ENCODE measurements at places on chromosomes 11 and 22. TPM values are rescaled to one million over a fixed set of nuclear protein-coding genes. Genes with fewer than 3 reads are reported as not detected.

DNA sequence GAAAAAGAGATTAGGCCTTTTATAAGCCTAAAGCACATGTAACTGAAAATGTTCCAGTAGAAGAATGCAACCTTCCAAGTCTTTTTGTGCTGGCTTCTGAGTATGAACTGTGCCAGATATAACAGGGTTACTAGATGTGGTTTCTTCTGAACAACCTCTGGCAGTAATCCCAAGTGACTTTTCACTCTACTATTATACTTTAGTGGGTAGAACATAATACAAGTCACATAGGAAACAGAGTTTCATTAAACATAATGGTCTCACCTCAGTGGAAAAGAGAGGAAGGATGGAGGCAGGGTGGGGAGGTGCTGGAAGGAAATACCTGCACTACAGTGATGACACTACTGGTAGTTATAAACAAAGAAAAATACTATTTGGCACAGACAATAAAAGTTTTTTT is 81.3 kb downstream of the PHF21A start:
- H3K36me3 ChIP-seq, result no peaks in the 10 kb centered on the region
- no peak overlapping the region for H3K27ac ChIP-seq
- no peak for DNase-seq

DNA sequence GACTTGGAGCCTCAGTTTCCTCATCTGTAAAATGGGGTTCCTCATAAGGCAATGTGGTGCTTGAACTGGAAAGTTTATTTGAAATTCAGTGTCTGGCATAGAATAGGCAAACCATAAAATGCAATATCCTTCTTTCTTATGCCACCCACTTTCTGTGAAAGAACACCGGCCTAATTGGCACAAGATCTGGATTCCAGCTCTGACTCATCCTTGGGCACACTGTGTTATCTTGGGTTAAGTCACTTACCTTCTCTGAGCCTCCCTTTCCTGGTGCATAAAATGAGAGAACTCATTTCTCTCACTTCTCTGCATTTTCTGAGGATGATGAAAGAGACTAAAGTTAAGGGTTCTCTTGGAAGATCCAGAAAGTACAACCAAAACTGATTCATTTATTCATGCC is 5.1 kb downstream of the INSC start:
- no peak overlapping the region for H3K27ac ChIP-seq
- no peak for DNase-seq
- peaks cover 37% of the 10 kb centered on the region for H3K27me3 ChIP-seq
- H3K4me3 ChIP-seq, result no peak overlapping the region
- peaks cover 29% of the 10 kb centered on the region for H3K4me1 ChIP-seq
- no peaks in the 10 kb centered on the region for H3K36me3 ChIP-seq

GRCh38 chr11:124839128-124839971 is 25.9 kb upstream of the ROBO3 start:
- peaks cover 17% of the 10 kb centered on the region for H3K4me1 ChIP-seq
- no peak overlapping the region for H3K4me3 ChIP-seq
- peaks cover 72% of the 10 kb centered on the region for H3K27me3 ChIP-seq
- no peak for DNase-seq
- no peak overlapping the region for H3K27ac ChIP-seq

- no peaks in the 10 kb centered on the region for H3K4me1 ChIP-seq
- H3K27me3 ChIP-seq, result no peaks in the 10 kb centered on the region
- H3K36me3 ChIP-seq, result no peaks in the 10 kb centered on the region
- H3K4me3 ChIP-seq, result no peak overlapping the region
Observed at GRCh38 chr11:88739524-88739923, 326.3 kb downstream of the GRM5 start.

- no peak for DNase-seq
- H3K27ac ChIP-seq, result no peak overlapping the region
- no peaks in the 10 kb centered on the region for H3K4me1 ChIP-seq
Observed at GRCh38 chr11:70643642-70644041, 245.3 kb downstream of the CTTN start.

DNA sequence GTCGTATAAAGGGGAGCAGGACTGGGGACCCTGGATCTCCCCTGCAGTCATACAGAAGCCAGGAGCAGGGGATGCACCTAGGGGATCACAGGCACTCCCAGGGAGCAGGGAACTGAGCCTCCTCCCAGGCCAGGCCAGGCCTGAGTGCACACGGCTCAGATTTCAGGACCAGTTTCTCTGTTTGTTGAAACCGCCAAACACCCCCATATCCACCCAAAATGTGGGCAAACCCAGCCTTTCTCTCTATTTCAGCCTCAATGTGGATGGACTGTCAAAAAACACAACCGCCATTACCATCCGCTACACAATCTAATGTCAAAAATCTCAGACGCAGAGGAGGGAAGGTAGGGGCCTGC is 17.5 kb downstream of the MN1 start:
- H3K27me3 ChIP-seq, result peaks cover 7% of the 10 kb centered on the region
- H3K4me3 ChIP-seq, result no peak overlapping the region

DNA sequence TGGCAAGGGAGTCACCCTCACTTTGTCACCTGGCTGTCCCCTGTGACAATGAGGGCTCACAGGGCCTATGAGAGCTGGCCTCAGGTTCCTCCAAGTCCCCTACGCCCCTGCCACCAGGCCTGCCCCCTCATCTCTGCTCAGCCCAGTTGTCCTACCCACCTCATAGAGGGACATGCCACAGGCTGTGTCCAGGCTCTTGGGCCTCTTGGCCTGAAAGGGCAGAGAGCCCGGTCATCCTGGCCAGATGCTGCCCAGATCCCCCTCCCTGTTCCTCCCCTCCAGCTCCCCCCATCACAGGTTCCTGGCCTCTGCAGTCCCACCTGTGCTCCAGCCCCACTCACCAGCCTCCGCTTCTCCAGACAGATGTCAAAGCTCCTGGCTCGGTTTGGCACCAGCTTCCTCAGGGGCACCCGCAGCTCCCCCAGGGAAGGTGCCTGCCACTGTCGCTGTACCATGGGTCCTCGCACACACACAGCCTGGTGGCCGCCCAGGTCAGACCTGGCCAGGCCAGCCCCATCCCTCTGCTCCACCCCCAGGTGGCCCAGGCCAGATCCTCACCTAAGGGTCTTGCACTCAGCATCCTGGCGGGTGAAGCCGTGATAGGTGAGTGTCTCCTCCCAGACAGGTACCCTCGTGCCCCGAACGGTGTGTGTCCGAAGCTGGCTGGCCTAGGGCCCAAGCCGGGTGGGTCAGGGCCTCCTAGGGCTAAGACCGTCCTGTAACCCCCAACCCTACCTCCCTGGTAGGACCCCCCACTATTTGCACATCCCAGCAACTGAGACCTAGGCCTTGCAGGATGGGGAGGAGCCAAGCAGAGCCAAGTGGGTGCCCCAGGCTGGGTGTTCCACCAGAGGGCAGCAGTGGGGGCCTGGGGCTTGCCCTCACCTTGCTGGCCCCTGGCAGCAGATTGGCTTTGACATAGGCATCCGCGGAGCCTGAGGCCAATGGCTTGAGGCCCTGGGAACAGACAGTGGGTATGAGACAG is 8.3 kb downstream of the NDUFV1 start:
- peak overlapping the region; percentile 99 for H3K27ac ChIP-seq
- peaks cover 36% of the 10 kb centered on the region for H3K4me1 ChIP-seq
- H3K36me3 ChIP-seq, result peaks cover 15% of the 10 kb centered on the region
- peak overlapping the region; percentile 71 for H3K4me3 ChIP-seq

DNA sequence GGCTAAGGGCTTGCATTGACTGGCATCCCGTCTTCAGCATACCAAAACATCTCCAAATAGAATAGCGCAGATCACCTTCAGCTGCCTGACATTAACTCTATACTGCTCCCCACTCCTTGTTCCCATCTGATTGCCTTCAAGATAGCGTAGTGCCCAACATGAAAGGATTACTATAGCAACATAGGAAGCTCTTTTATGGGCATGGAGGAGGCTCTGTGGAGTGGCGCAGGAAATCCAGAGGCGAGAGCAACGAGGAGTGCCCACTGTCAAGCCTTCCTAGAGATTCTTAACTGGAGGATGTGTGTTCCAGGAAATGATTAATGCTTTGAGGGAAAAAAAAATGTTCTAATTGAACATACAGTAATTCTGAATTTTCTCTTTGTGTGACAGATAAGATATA is 213.3 kb downstream of the CADM1 start:
- no peak for DNase-seq
- no peak overlapping the region for H3K27ac ChIP-seq
- no peaks in the 10 kb centered on the region for H3K4me1 ChIP-seq
- H3K27me3 ChIP-seq, result peaks cover 1% of the 10 kb centered on the region

DNA sequence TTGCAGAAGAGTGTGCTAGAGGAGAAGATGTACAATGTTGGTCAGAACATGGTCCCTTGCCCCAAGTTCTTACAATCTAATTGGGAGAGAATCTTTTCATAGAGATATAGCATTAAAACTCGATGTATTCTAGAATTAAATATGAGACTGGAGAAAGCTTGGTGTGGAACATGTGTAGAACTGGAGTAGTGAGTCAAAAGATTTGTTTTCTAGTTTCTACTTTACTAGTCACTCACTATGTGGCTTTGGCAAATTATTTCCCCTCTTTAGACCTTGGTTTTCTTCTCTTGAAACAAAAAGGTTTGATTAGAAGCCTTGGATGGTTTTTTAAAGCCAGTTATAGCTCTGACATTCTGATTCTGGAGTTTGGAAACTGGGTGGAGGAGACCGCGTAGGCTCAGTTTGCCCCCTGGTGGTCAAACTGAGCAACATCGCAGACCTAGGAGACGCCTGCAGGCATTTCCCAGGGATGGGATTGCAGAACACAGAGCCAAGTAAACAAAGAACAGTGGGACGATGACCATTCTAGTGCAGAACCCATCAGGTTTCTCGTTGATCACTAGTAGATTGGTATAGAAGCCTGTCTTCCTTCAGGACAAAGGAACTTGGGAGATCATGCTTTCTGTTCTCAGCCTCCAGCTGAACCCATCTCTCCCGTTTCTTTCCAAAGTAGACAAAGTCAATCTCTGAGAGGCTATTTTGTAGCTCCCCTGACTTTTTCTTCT is 8.5 kb upstream of the CHRDL2 start:
- H3K4me3 ChIP-seq, result no peak overlapping the region
- peaks cover 15% of the 10 kb centered on the region for H3K27me3 ChIP-seq
- peak; percentile 52 for DNase-seq
- H3K27ac ChIP-seq, result no peak overlapping the region
- H3K4me1 ChIP-seq, result no peaks in the 10 kb centered on the region
- H3K36me3 ChIP-seq, result no peaks in the 10 kb centered on the region

DNA sequence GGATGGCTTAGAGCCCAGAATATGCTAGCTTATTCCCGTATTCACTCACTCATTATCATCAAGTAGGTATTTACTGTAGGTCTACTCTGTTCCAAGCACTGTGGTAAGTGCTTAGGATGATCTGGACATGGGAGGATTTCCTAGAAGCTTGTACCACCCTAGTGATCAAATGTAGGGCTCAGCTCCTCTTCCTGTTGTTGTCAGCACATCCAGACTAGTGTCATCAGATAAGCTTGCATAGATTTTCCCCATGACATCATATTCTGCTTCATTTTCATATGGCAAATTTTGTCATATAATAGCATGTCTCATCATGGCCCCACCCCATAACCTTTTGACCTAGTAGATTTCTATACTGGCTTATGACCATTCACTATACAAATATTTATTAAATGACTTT is 19.3 kb upstream of the NUCB2 start:
- peaks cover 11% of the 10 kb centered on the region for H3K4me1 ChIP-seq
- H3K4me3 ChIP-seq, result no peak overlapping the region
- no peak for DNase-seq
- H3K27me3 ChIP-seq, result peaks cover 9% of the 10 kb centered on the region
- no peak overlapping the region for H3K27ac ChIP-seq
- H3K36me3 ChIP-seq, result no peaks in the 10 kb centered on the region

- DNase-seq, result no peak
- no peak overlapping the region for H3K4me3 ChIP-seq
- no peaks in the 10 kb centered on the region for H3K27me3 ChIP-seq
- H3K36me3 ChIP-seq, result no peaks in the 10 kb centered on the region
- H3K4me1 ChIP-seq, result no peaks in the 10 kb centered on the region
Observed at GRCh38 chr11:117752721-117753237, 44.2 kb downstream of the DSCAML1 start.

DNA sequence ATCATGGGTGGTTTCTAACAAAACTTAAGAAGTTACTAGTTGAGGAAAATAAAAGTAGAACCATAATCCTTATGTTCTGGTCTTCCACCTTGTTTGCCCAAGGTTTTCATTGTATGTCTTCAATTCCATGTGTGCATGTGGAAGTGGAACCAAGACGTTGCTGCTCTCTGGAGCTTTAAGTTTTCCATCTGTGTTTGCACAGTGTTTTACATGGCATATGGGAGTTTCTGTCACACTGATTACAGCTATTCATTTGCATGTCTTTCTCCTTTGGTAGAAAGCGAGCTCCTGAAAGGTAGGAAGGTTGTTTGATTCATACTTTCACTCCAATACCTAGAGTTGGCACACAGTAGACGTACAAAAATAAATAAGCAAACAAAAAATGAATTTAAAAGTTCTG is 112.6 kb upstream of the LUZP2 start:
- no peaks in the 10 kb centered on the region for H3K36me3 ChIP-seq
- DNase-seq, result no peak
- no peak overlapping the region for H3K27ac ChIP-seq
- no peaks in the 10 kb centered on the region for H3K27me3 ChIP-seq

DNA sequence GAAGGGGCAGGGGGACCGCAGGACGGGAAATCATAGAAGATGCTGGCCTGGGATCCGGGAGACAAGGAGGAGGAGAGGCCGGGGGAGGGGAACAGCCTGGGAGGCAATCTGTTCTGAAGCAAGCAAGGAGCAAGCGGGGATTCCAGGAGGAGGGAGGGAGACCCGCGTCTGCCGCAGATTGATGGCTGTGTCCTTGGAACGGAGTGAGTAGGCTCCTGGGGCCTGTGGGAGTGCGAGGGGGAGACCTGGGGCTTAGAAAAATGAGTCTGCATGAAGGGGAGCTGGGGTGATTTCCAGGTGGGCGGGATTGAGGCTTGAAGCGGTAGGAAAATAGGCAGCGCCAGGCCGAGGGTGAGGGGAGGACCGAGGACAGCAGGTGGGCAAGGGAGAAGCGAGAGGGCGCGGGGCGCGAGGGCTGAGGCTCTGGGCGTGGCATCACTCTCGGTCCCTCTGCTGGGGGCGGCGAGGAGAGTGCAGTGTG is 1.6 kb upstream of the LRRC55 start:
- H3K27me3 ChIP-seq, result peaks cover 31% of the 10 kb centered on the region
- no peaks in the 10 kb centered on the region for H3K4me1 ChIP-seq
- no peak overlapping the region for H3K4me3 ChIP-seq
- H3K36me3 ChIP-seq, result no peaks in the 10 kb centered on the region
- no peak overlapping the region for H3K27ac ChIP-seq

GRCh38 chr11:8584511-8584910 is 9.5 kb downstream of the STK33 start:
- no peak overlapping the region for H3K4me3 ChIP-seq
- H3K4me1 ChIP-seq, result no peaks in the 10 kb centered on the region
- no peaks in the 10 kb centered on the region for H3K36me3 ChIP-seq
- no peak for DNase-seq
- H3K27me3 ChIP-seq, result peaks cover 25% of the 10 kb centered on the region
- H3K27ac ChIP-seq, result no peak overlapping the region

DNA sequence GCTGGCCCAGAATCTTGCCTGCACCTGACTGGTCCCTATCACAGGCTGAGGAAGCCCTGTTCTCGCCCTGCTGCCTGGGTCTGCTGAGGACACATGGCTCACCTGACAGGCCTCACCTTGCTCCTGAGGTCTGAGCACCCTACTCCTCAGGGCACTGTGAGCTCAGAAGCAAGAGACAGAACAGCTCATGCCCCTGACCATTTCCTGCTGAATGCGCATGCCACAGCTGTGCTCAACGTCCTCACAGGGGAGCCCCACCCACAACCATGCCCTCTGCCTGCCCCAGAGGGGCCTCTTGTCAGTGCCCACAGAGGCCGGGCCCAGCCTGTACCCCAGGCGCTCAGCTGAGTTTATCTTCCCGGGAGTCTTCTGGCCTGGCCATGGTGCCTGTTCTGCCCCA is 2.8 kb upstream of the TSPO start:
- H3K4me1 ChIP-seq, result peaks cover 47% of the 10 kb centered on the region
- H3K4me3 ChIP-seq, result no peak overlapping the region
- H3K27me3 ChIP-seq, result no peaks in the 10 kb centered on the region
- H3K27ac ChIP-seq, result peak overlapping the region; percentile 83
- peak; percentile 15 for DNase-seq

The POLR2L gene
- total RNA-seq, result 96.0 TPM

The PRR5L gene
- total RNA-seq, result 6.9 TPM

The NNMT gene
- total RNA-seq, result not detected

The PPP6R2 gene
- total RNA-seq, result 67.6 TPM

The CLP1 gene
- 17.1 TPM for total RNA-seq

Measured in activated CD4-positive, alpha-beta T cell treated with anti-CD3 and anti-CD28 coated beads, Interleukin-2, amount 10 ng/mL, durations not matched to agents 7 days and 5 days (primary cell).